NCI-H1092 (cell line): ENCODE measurements at places on chromosomes 5 and 9.

GRCh38 chr9:99272836-99273235, 50.8 kb downstream of the SEC61B start:
- no peak for DNase-seq

GRCh38 chr5:139658928-139659667, 10.9 kb downstream of the CXXC5 start:
- no peak for DNase-seq

DNA sequence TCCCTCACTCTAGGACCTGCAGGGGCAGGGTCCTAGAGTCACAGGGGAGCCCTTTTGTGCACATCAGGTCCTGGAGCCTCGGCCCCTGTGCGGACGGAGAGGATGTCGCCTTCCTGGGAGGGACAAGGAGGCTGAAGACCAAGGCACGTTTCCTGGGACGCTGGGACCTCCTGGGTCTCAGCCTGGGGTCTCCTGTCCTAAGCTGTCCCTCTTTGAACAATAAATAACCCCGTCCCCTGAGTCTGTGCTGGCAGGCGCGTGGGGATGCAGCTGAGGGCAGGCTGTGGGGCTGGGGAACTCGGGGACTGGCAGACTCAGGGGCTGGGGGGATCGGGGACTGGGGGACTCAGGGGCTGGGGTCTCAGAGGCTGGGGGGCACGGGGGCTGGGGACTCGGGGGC, 31.1 kb downstream of the PAEP start:
- no peak for DNase-seq

GRCh38 chr5:60399507-60399906, 300.5 kb downstream of the DEPDC1B start:
- DNase-seq = no peak

- no peak for DNase-seq
Observed at GRCh38 chr5:67026278-67026677, 170.3 kb downstream of the CD180 start.

DNA sequence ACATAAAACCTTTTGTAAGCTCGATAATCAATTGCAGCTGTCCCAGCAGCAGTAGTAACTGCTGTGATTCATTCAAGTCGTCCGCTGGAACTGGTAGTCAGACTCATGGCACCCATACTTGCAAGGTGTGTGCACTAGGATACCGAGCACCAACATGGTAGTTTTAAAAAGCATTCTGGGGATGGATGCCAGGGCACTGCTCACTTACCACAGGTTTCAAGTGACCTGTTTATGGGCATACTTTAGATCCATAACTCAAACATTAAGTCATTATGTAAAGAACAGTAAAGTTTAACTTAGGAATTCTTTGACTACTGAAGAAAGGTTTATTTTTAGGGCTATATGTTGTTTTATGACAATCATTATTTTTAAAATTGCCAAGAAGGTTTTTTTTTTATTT, 2277.6 kb downstream of the MAT2B start:
- DNase-seq = no peak

- DNase-seq = no peak
Observed at GRCh38 chr5:123170816-123171215, 81.8 kb downstream of the PRDM6 start.

GRCh38 chr9:70962761-70963440, 158.5 kb downstream of the TRPM3 start:
- DNase-seq = no peak

DNA sequence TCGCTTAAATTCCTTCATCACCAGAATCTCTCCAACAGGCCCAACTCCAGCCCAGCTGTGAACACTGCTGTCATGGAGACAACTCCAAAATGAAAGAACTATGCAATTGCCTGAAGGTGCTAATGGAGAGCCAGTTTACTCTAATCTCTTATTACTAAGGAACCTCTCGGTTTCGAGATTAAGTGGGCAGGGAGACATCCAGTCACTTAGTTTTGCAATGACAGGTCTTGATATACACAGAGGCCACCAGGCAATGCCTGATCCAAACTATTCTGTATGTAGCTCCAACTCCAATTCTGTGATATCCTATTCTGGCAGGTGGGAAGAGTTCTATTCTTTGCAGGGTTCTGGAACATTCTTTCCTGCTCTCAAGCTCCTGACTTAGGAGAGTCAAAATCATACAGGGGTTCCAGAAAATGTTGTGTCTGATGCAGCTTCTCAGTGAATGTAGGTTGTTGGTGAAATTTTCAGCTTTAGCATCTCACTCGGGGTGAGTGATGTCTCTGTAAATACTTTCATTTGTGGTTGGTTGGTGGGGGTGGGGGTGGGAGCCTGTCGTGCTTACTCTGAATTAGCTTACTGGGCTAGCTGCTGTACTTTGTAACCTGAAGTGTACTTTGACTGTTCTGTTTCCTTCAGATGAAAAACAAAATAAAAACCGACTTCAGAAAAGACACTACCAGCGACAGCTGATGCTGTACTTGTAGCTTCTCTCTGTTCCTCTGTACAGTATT, 170.9 kb downstream of the PALM2AKAP2 start:
- DNase-seq = no peak

- DNase-seq = no peak
Observed at GRCh38 chr5:80799041-80799440, 144.3 kb upstream of the DHFR start.

DNA sequence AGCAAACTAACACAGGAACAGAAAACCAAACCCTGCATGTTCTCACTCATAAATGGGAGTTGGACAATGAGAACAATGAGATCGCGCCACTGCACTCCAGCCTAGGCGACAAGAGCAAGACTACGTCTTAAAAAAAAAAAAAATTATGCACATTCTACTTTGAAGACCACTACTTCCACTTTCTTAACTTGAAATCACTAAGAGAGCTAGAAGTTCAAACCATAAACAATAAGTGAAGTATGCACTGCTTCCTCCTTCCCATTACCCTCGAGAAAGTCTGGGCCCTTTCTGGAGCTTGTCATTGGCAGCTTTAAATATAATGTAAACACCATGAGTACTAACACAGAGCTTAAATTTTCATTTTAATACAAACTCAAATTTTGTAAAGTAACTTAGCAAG, 94.9 kb downstream of the TLE1 start:
- no peak for DNase-seq

DNA sequence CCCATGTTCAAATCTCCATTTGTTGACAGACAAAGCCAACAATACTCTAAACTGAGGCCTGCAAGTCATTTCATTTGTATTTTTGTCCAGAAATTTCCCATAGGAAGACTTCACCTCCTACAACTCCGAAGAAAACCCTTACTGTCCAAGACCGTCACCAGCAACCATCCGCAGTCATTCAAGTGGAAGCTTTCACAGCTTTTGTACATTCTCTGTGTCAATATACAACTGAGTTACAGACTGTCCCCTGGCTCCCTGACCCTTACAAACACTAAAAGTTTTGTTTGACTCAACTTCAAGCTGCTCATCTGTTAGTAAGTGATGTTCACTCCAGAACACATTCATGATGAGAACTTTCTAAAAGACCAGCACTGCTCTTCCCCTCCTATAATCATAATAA, 210.1 kb downstream of the DEPDC1B start:
- no peak for DNase-seq

- DNase-seq = no peak
Observed at GRCh38 chr5:180600554-180601041, 9.3 kb upstream of the SCGB3A1 start.

DNA sequence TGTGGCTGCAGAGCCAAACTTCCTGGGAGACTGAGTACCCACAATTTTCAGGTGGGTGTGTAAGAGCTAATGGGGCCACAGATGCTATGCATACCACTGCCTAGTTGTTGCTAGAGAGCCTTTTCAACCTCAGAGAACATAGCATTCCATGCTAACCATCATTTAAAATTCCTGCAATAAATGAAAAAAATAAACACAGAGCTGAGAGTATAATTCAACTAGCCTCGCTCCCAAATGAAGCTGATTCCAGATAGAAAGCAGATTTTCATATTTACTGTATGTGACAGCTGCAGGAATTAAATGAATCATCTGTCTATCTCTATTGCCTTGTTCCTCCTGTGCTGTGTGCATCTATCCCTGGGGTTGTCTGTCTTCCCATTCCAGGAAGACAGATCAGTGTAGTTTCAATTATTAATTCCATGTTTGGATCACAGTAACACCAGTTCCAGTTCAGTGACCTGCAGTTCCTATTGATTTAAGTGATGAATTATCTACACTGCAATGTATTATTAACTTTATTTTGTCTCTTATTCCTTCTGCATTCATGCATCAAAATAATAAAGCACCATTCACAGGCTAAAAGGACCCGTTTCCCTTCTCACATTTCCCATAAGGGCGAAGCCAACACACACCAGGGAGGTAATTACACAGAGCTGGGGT, 324.5 kb downstream of the SLIT3 start:
- DNase-seq = no peak

DNA sequence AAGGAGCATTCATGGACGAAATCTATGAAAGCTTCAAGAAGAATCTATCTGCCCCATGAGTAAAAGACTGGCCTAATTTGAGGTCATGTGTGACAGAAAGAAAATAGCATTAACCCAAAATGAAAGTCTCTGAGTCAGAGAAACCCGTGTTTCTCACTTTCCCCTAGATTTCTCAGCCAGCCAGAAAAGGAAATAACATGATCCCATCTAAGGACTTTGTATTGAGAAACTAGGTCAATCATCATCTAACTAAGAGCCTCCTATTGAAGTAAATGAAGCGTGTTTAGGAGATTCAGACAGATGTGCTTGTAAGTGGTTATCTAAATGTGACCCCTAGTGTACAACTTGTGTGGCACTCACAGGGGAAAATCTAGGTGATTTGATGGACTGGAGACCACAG, 77.3 kb upstream of the ZNF366 start:
- DNase-seq = no peak

DNA sequence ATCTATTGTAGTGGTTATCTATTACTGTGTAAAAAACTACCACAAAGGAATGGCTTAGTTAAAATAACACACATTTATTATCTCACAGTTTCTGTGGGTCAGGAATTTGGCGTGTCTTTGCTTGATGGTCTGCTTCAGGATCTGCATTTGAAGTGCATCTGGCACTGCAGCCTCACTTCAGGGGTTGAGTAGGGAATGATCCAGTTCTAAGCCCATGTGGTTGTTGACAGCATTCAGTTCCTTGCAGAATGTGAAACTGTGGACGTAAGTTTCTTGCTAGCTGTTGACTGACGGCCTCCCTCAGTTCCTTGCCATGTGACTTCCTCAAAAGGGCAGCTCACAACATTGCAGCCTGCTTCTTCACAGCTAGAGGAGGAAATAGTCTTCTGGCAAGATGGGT, 2.1 kb upstream of the OGN start:
- DNase-seq = no peak

- DNase-seq = peak; percentile 9
Observed at GRCh38 chr5:137751869-137752491, 2.2 kb downstream of the HNRNPA0 start.

GRCh38 chr9:107635101-107635802, 145.7 kb upstream of the KLF4 start:
- no peak for DNase-seq

DNA sequence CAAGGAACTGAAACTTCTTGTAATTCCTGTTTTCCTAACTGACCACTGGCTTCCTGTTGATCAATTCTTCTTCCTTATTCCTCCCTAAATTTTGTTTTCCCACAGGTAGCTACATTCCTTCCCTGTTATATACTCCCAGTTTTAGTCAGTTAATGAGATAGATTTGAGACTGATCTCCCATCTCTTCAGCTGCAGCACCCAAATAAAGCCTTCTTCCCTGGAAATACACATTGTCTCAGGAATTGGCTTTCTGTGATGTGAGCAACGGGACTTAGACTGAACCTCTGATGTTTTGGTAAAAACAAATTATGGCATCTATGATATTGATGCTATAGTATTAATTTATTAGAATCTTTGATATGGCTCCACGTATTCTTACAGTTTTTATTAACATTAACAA, 617.3 kb upstream of the ST8SIA4 start:
- DNase-seq = no peak

DNA sequence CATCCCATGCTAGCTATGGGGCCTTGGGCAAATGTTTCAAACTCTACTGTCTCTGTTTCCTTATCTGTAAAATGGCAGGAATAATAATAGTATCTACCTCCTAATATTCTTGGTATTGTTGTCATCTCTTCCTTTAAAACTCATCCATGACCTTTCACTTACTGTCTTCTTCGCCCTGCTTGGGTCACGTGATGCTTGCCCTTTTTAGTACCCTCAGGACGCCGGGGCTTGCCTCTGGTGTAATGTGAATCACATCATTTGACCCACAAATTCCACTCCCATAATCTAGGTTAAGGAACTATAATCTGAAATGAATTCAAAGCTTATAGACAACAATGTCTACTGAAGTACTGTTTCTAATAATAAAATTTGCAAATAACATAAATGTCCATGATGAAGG, 162.7 kb downstream of the DRD1 start:
- DNase-seq = no peak

DNA sequence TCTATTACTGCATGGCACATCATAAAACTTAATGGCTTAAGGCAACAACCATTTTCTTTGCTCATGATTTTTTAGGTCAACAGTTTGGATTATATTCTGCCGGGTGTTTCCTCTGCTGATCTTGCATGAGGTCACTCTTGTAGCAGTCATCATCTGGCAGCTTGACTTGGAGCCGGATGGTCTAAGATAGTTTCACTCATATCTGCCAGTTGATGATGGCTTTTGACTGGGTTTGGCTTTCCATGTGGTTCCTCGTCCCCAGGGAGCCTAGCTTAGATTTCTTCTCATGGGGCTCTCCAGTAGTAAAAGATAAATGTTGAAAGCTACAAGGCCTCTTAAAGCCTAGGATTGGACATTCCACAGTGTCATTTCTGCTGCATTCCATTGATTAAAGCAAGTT, 27.4 kb downstream of the LNPEP start:
- no peak for DNase-seq

- no peak for DNase-seq
Observed at GRCh38 chr5:76332611-76333205, 70.4 kb upstream of the IQGAP2 start.

- DNase-seq = no peak
Observed at GRCh38 chr5:10525124-10525495, 38.8 kb upstream of the ANKRD33B start.

GRCh38 chr5:25544652-25545249, 900.0 kb upstream of the CDH10 start:
- DNase-seq = peak; percentile 2

DNA sequence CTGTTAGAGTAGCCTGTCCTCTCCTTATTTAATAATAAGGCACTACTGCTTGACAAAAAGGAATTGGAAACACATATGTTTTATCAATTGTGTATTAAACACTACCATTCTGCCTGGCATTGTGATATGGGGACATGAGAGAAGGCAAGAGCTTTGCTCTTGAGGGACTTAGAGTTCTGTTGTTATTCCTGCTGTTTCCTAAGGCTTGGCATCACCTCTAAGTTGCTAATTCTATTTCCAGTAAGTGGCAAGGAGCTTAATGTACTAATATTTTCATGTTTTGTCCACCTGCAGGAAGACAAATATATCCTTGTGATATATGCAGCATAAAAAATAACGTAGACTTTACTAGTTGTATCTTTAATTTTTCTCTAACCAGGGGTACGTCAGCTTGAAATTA, 12.6 kb downstream of the HMGCR start:
- no peak for DNase-seq

GRCh38 chr5:15266841-15267240, 233.1 kb upstream of the FBXL7 start:
- no peak for DNase-seq

GRCh38 chr5:115751176-115751575, 65.3 kb downstream of the CDO1 start:
- no peak for DNase-seq

- no peak for DNase-seq
Observed at GRCh38 chr9:125988479-125989050, 241.4 kb downstream of the PBX3 start.
